ENCODE measurements at places on chromosomes 2 and 18.

- no peak for DNase-seq
Measured at GRCh38 chr18:2857491-2858131, 10.8 kb downstream of the EMILIN2 start.

DNA sequence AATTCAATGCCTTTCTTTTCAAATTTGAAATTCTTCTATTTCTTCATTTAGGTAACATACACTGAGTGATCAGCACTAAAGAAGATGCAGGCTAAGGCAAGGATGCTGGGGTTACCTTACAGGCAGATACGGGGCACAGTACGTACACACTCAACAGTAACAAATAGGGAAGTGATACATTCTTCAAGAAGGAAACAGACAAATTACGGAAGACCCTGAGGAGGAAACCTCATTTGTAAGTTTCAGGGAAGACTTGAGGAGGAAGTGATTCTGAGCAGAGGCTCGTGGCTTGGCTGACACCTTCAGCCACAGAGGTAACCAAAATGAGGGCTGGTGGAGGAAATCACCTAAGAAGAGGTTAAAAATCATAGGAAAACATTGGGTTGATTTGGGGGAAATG, 1108.3 kb upstream of the KLHL29 start:
- no peak for DNase-seq

- DNase-seq: no peak
Measured at GRCh38 chr2:133452583-133452982, 115.7 kb downstream of the NCKAP5 start.

DNA sequence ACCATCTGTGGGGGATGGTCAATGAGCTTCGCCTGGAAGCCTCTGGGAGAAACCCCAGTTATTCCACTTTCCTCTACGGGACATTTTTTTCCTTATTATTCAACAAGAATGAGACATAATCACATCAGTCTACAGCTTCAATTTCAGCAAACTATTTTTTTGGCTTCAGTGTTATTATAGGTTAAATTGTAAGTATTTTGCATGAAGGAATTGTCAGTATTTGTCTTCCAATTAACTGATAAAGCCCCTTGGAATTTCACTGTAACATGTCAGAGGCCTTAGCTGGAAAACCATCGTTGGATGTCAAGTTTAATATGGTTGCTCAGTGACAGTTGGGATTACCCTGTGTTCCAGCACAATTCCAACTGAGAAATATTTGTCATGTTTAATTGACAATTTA, 480.9 kb upstream of the CHST9 start:
- DNase-seq: no peak

DNA sequence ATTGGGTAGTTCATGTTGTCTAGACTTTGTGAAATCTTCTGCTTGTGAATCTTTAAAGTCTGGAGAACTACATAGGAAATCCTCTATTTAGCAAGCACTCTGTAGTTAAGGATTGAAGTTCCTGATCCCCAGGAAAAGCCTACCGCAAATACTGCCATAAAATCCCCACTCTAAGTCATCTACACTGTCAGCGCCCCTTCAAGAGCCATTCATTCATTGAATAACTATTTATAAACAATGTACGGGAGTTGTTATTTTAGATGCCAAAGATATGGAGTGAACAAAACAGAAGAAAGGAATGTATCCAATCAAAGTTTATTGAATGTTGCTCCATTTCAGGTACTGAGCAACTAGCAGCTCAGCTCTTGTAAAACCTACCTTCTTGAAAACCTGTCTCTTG, 36.5 kb upstream of the SLC39A10 start:
- DNase-seq: no peak

DNA sequence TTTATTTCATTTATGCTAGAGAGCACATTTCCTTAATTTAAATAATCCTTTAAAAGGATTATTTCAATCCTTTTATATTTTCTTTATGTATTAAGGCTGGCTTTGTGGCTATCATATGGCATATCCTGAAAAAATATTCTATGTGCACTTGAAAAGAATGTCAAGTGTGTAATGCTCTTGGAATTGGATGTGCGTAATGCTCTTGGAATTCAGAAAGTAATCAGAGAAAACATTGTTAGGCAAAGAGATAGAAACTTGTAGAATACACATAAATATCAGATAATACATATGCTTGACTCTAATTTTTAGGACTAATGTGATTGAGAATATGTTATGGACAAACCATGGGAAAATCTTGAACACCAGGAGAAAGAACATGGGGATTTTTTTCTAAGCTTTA, 197.5 kb upstream of the COL3A1 start:
- no peak for DNase-seq

DNA sequence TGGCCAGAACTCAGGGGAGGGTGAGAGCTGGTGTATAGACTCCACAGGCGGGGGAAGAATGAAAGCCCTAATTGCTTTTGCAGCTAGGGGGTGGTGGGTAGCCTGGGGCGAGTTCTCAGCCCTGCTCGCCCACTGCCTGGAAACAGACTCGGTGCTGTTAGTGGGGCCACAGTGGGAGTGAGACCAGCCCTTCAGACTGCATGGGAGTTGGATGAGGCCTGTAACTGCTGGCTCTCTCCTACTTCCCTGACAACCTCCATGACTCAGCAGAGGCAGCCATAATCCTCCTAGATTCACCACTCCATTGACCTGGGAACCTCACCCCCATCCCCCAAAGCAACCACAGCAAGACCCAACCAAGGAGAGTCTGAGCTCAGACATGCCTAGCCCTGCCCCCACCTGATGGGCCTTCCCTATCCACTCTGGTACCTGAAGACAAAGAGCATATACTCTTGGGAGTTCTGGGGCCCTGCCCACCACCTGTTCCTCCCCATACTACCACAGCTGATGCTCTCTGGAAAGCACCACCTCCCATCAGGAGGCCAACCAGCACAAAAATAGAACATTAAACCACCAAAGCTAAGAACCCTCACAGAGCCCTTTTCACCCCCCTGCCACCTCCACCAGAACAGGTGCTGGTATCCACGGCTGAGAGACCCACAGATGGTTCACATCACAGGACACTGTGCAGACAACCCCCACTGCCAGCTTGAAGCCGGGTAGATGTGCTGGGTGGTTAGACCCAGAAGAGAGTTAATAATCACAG, 226.3 kb downstream of the EIPR1 start:
- no peak for DNase-seq

DNA sequence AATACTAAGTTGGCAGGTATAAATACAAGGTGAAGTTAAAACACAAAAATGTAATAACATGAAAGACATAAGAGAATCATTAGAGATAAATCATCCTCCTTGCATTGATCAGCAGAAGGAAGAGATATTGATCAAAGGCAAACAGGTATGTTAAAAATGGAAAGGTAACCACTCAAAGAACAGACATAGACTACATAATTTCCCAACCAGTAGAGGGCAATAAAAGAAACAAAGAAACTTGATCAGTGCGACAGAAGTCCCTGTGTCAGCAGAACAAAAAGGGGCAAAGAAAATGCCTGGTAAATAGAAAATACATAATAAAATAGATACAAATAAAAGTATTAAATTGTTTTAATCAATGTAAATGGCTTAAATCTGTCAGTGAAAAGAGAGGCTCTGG, 53.6 kb downstream of the FAM228A start:
- no peak for DNase-seq

DNA sequence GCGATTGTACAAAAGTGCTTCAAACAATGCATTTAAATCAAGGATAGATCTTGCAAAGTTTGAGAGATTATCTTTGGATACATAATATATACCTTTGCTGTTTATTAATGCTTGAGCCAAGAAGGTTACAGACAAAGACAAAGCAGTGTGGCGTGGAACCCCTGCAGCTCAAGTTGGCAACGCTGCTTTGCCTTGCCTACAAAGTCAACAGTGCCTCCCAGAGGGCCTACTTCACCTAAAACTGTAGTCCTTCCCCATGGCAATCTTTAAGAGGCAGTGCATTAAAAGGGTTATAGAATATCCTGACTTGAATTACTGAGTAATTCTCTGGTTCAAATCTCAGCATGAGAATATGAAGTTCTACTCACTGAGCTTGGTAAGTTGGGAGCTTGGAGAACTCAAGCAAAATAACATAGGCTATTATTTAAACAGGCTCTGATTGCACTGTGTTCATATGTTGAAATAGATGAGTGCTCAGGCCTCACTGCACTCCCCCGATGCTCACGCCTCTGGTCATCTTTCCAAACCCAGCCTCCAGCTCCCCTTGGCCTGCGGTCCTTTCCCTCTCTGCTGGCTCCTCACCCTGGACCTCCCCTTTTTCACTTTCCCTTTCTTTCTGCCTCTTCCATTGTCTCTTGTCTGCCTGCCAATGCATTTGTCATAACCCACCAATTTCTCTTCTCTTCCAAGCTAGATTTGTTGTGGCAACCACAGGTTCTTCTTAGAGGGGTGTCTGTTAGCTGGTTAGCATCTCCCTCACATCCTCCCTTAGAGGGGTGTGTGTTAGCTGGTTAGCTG, 96.5 kb downstream of the MYT1L start:
- no peak for DNase-seq

DNA sequence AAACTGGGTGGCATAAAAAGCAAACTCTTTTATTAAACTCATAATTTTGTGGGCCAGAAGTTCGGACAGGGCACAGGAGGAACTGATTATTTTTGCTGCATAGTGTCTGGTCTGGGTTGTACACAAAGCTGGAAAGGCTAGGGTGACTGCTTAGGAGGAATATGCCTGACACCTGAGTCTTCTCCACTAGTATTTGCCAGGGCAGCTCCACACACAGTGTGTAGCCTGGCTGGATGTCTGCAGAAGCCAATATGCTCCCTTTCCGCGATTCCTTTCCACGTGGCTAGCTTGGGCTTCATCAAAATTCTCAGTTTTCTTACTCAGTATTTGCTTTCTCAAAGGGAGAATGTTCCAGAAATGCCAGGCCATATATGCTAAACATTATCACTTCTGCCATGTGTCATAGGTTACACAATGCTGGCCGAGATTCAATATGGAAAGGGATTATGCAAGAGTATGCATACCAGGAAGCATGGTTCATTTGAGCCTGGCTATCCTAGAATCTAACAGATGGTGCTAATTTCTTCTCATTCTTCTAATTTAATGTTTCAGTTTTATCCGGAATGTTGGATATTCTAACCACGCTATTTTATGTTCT, 142.7 kb upstream of the DOK6 start:
- DNase-seq: no peak

DNA sequence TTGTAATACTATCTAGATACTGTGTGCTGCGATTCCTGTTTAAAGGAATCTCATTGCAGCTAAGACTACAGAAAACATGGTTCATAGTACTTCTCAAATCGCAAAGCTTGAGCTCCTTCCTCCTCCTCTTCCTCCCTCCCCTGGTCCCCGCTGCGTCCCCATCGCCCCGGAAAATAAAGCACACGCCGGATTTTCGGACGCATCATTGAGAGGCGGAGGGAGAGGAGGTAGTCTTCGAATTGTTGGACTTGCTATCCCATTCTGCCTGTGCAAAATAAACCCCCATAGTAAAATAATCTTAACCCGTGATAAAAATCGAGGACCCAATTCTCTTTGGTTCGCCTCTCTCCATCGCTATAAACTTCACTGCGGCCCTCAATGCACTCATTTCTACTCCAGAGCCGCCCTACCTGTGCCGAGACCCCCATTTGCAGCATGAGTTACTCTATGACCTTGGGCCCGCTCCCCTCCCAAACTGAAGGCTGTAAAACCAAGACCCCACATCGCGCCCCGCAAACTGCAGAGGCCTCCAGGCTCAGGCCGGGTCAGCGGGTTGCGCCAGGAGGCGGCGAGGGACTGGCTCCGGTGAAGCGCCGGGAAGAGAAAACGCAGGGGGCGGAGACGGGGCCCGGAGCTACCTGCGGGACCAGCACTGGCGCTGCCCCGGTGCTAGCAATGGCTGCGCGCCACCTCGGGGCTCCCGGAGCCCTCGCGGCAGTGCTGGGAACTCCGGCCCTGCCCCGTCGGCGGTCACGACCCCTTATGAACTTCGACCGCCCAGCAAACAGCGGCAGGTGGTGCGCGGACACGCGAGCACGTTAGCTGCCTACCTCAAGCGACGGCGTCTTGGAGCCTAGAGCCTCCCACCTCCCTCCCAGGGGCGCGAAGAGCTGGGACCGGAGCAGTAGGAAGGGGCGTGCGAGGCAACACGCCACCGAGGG, 649 bp downstream of the ESCO1 start:
- DNase-seq: no peak

DNA sequence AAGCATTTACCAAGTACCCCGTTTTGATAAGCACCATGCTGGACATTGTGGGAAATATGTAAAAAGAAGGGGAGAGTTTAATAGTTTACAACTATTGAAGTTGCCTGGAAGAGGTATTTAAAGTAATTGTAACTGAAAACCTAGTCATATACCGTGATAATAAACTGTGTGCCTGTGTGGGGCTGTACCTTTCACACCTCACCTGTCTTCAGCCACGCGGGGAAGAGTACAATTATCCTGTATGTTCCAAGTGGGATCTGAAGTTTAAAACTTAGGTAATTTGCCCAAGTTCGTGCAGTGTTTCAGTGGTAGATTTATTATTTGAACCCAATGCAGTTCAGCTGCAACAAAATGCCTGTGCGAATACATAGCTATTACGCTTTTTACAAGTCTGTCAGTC, 128.2 kb upstream of the TMEM200C start:
- DNase-seq: no peak

DNA sequence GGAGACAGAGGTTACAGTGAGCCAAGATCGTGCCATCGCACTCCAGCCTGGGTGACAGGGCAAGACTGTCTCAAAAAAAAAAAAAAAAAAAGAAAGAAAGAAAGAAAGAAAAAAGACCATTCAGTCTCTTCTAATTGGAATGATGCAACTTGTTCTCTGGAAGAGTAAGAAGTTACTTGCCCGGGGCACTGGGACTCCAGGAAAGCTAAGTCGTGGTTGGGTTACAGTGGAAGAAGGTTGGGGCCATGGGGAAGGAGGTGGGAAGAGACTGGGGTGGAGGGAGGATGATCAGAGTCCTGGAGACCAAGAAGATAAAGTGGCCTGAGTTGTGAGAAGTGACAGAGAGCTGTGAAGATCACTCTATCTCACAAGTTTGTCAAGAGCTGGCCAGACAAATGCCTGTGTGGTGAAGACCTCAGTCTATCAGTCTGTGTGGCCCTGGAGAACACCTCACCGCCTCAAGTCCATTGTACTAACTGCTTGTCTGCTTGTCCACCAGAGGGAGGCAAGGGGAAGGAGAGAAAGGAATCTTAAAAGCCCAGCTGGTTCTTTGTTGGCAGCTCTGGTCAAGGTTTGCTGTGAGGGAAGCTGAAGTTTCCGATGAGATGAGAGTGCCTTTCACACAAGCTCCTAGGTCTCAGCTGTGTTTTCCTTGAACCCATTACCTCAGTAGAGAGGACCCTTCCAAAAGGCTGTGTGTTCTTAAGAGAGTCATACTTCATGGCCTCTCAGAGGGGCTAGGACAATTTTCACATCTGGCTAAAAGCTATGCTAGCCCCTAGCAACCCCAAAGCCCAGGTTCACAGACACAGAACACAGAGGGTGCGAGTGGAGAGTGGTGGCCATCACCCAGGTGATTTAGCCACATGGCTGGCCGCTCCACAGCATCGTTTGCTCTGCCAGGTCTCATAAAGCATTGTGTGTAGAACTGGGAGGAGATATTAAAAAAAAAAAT, 72.0 kb upstream of the TMEM178A start:
- DNase-seq: no peak

All from activated naive CD8-positive, alpha-beta T cell treated with anti-CD3 and anti-CD28 coated beads, Interleukin-2, amount 50 U/mL, for 16 hours (primary cell).